ENCODE measurements at places on chromosomes 1 and 21.

- peak; percentile 77 for DNase-seq
Observed at GRCh38 chr21:43975469-43976098, 36.5 kb upstream of the TRAPPC10 start.

DNA sequence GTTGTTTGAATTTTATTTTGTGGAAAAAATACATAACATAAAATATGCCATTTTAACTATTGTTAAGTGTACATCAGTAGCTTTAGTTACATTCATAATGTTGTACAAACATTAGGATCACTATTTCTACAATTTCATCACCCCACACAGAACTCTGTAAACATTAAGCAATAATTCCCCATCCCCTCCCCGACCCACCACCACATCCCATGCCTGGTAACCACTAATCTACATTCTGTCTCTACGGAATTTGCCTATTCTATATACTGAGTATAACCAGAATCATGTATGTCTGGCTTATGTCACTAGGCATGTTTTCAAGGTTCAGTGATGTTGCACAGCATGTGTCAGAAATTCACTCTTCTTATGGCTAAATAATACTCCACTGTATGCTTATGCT is 47.7 kb downstream of the CDC42BPA start:
- no peak for DNase-seq

DNA sequence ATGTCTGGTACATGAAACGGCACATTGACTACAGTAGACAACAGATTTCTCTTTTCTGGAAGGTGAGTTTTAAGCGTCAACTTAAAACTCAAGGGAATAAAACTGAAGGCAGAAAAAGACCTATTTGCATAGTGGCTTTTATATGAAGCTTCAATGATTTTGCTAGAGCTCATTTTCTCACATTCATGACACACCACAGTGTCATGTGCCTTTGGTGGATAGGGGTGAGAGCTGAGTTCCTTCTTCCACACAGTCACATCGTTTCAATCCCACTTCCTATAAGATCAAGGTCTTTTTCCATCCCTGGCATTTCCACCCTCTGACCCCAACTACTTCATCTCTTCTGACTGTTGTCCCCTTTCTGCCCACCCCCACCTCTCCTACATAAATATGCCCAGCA is 31.0 kb downstream of the IL12RB2 start:
- DNase-seq = no peak

DNA sequence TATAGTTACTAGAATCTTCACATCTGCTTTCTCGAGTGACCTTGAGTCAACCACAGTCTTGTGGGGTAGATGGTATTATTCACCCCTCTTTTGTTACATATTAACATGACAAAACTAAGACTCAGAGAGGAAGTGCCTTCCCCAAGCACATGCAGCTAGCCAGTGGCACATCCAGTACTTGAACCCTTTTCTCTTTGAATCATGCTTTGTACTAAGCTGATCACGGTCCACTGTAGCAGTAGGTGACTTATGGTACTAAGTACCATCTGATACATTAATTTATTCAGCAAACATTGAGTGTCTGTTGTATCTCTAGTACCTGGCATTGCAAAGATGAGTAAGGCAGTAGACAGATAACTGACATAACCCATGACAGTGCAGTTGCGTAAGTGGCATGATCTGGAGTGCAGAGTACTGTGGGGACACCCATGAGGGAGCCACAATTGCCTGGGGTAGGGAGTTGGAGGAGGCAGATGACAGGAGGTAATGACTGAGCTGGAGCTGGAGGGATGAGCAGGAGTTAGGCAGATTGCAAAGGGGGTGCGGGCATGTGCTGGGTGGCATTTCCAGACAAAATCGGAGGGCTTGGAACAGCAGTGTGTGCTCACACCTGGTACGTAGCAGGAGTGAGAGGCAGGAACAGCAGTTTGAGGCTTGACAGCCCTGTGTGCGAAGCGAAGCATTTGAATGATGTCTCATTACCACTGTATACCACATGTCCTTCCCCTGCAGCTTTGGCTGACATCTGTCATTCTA is 29.8 kb downstream of the UCK2 start:
- DNase-seq = no peak

- DNase-seq = no peak
Observed at GRCh38 chr1:245336149-245336983, 181.6 kb downstream of the KIF26B start.

- DNase-seq = no peak
Observed at GRCh38 chr1:25360596-25361581, 22.8 kb downstream of the TMEM50A start.

DNA sequence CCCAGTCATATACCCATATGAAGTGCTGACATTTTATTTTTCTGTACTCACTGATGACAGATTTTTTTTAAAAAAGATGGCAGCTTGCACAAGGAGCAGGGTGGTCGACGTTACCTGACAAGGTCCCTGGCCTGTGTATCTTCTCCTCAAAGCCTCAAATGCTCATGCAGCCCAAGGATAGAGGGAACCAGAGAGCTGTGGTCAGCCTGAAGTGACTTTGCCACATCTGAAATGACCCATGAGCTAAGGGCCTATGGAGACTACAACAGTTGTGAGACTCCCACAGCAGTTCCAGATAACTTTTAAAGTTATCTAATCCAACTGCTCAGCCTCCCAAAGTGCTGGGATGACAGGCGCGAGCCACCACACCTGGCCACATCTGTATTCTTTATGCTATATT is 131.1 kb downstream of the GLUL start:
- DNase-seq = no peak

- DNase-seq = no peak
Observed at GRCh38 chr1:89100412-89100811, 25.5 kb downstream of the GBP2 start.

DNA sequence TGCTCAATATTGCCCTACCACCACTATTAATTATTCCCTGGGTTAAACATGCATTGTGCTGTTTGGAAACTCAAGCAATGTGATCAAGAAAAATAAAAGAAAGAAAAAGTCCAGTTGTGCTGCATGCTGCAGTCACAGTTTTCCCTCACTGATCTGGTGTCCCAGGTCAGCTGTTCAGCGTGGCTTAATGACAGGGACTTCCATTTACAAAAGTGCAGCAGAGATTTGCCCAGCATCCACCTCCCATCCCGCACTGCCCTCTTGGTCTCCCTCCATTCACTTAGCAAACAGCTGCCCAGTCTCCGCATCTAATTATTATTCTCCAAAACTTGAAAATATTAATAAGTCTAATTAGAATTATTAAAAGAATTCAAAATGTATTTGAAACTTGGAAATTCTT is 2.0 kb upstream of the OR2T4 start:
- DNase-seq = no peak

- no peak for DNase-seq
Observed at GRCh38 chr1:91924146-91924545, 25.1 kb upstream of the BRDT start.

DNA sequence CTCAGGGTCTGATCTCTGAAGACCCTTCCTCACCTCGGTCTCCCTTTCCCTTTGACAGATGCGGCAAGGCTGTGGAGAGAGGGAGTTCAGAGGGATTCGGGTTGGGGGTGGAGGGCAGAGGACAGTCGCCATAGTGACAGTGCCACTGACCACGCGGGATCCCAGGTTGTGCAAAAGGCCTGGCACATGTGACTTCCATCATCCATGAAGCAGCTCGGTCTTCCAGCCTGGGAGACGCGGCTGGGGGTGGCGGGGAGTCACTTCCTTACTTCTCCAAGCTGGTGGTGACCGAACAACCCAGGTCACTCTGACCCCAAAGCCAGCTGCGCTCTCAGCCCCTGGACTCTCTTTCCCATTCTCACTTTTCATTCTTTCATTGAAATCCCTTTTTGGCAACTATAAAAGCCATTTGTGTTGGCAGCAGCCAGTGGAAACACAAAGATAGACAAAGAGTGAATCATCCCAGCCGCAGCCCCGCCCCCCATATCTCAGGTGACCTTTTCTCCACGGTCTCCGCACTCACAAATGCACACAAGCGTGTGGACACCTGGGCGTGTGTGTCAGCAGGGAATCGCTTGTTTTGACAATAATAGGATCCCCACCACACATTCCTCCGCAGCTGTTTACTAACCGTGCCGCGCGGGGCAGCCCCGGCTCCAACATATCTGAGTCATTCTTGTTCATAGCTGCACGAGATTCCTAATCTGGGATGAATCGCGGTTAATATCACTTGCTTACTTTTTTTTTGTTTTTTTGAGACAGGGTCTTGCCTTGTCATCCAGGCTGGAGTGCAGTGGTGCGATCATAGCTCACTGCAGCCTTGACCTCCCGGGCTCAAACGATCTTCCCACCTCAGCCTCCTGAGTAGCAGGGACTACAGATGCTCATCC is 68.3 kb downstream of the DHRS3 start:
- no peak for DNase-seq

DNA sequence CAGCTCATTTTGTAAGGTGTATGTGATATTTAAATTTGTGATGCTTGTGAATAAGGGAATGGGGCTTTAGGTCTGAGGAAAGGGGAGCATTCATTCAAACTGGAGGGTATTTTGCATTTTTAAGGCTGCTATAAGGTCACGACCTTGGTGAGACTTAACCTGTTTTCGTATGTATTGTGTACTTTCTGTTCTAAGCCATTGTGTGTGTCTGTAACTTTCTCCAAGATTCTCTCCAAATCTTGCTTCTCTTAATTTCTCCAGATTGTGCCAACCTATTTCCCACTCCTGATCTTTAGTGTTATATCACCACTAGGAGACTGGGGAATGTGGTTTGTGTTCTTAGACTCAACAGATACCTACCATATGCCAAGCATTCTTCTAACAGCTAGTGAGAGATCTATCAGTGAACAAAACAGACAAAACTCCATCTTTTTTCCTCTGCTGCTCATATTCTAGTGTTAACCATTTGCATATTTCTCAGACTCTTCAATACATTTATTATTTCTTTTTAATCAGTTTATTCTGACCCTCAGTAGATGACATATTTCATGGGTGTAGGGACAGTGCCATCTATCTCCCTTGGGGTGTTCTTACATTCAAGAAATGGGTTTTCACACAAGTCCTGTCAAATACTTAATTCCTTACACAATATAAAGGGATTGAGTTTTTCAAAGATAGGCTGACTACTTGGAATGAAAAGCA is 27.5 kb downstream of the ATP1B1 start:
- DNase-seq = no peak

DNA sequence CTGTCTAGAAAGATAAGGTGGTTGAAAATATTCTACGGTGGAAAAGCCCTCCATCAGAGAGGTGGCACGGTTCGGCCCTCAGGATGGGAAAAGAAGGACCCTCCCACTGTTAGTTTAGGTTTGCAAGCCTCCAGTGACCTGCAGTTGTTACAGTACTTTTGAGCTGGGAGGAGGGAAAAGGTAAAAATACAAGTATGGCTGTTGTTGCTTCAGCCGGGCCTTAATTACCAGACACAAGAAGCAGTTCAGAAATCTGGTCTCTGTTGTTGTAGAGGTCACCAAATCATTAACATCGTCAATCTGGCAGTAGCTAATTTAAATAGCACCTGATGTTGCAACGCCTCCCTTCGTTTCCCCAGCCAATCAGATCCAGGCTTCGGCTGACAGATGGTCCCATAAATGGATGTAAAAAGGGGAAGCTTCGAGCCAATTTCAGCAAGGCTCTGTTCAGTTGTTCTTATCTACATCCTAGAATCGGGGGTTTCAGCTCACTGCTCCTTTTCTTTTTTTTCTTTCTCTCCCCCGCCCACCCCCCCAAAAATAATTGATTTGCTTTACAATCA is at the start of gene ELAVL4:
Gene ELAVL4 (plus strand): TSS at position 424 of the 563 bp plus-strand sequence. CDS start 270 bp downstream, outside the sequence.
- no peak for DNase-seq

- no peak for DNase-seq
Observed at GRCh38 chr1:54289712-54290233, 89.8 kb downstream of the MRPL37 start.

- no peak for DNase-seq
Observed at GRCh38 chr1:238226810-238227209, 336.1 kb upstream of the ZP4 start.

DNA sequence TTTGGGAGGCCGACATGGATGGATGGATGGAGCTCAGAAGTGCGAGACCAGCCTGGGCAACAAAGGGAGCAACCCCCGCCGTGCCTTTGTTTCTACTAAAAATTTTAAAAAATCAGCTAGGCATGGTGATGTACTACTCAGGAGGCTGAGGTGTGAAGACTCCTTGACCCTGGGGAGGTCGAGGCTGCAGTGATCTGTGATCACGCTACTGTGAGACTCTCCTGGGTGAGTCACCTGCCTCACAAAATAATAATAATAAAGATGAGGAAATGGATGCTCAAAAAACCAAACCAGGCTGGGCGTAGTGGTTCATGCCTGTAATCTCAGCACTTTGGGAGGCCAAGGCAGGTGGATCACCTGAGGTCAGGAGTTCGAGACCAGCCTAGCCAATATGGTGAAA is 19.2 kb downstream of the DSTYK start:
- DNase-seq = no peak

DNA sequence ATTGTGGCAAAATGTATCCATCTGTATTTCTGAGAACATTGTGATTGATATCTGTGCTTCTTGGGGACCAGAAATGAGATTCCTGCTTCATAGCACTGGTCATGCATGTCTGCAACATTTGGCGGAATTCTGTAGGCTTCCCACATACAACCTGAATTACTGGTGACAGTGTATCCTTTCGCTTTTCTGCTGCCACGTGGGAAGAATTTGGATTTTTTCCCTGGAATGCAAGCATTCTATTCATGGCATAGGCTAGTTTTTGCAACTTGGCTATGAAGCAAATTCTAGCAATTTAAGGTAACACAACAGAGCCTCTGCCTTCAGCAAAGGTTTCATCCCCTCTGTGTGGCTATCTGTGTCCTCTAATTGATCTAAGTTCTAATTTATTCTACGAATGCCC is 85.9 kb downstream of the BCAR3 start:
- DNase-seq = no peak

- no peak for DNase-seq
Observed at GRCh38 chr21:26769613-26770188, 75.5 kb downstream of the ADAMTS1 start.

GRCh38 chr1:204891860-204892259 is 21.2 kb downstream of the NFASC start:
- no peak for DNase-seq

GRCh38 chr1:247172996-247173395 is 1.2 kb upstream of the ZNF124 start:
- DNase-seq = no peak

GRCh38 chr1:46041974-46042373 is 90.5 kb downstream of the PIK3R3 start:
- DNase-seq = no peak

GRCh38 chr21:41074396-41075184 is 93.4 kb upstream of the BACE2 start:
- no peak for DNase-seq

DNA sequence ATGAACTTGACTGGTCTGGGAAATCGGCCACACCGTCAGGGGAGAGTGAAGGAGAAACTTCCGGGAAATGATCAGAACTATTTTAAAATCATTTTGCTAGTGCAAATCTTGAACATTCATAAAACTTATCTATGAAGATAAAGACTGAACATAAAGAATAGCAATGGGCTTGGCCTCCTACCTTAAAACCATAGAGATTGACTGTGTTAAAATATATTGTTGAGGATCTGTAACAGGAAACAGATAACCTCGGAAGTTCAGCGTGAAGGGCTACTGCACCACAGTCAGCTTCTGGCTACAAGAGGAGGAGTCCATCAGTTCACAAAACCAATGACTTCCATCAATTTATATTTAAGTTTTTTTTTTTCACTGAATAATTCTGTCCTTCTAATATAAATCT is 127.3 kb downstream of the RGS7 start:
- DNase-seq = no peak

Data from activated naive CD4-positive, alpha-beta T cell (primary cell).